Epithelial cell of alveolus of lung (primary cell): ENCODE measurements at places on chromosomes 4 and X. TPM values are rescaled to one million over a fixed set of nuclear protein-coding genes. Genes with fewer than 3 reads are reported as not detected.

Gene PRAF2
- 27.6 and 31.5 TPM in 2 replicates for total RNA-seq

Gene TMPRSS11E
- not detected in 2 replicates for total RNA-seq

Gene STATH
- 0.80 TPM in 1 of 2 replicates, not detected in the other for total RNA-seq

Gene SORCS2
- total RNA-seq, result 0.52 and 6.8 TPM in 2 replicates

Gene ETDB
- not detected in 2 replicates for total RNA-seq

Gene QRFPR
- 0.26 TPM in 1 of 2 replicates, not detected in the other for total RNA-seq
